T-cell (primary cell): ENCODE measurements at places on chromosomes 3 and 15. TPM values are rescaled to one million over a fixed set of nuclear protein-coding genes. Genes with fewer than 3 reads are reported as not detected.

Gene C2CD4B
- not detected for total RNA-seq

Gene XYLB
- total RNA-seq = 1.9 TPM

Gene CYP11A1
- not detected for total RNA-seq

Gene WDR93
- total RNA-seq = not detected

Gene ARPP21
- not detected for total RNA-seq

Gene IL12A
- total RNA-seq = 3.1 TPM
